Stimulated activated CD8-positive, alpha-beta memory T cell treated with anti-CD3 and anti-CD28 coated beads, Interleukin-2, amount 100 ng/mL, for 48 hours (primary cell): ENCODE measurements at places on chromosomes 12 and 14.

GRCh38 chr14:103301512-103302354 is 32.3 kb upstream of the EIF5 start:
- DNase-seq = no peak

- DNase-seq = no peak
These were observed 12.2 kb downstream of the EIF5 start for GRCh38 chr14:103346286-103346685.

DNA sequence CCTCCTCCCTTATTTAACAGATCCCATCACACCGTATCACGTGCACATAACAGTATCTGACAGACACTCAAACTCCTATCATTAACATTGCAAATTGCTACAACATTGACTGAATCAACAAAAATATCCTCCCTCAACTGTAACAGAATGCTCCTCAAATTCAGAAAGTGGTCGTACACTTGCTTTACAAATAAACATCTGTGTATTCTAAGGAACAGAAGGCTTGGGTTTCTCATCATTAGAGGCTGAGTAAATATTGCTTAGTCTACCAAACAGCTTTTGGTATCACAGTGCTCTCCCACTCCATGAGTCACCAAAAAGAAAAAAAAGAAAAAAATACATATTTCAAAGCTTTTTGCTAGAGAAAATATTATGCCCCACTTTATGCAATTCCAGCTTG is 23.9 kb downstream of the FERMT2 start:
- no peak for DNase-seq

- no peak for DNase-seq
These were observed 8.1 kb downstream of the DNAI7 start for GRCh38 chr12:25186788-25187402.

- no peak for DNase-seq
These were observed 104.0 kb upstream of the SLC16A7 start for GRCh38 chr12:59491877-59492276.

DNA sequence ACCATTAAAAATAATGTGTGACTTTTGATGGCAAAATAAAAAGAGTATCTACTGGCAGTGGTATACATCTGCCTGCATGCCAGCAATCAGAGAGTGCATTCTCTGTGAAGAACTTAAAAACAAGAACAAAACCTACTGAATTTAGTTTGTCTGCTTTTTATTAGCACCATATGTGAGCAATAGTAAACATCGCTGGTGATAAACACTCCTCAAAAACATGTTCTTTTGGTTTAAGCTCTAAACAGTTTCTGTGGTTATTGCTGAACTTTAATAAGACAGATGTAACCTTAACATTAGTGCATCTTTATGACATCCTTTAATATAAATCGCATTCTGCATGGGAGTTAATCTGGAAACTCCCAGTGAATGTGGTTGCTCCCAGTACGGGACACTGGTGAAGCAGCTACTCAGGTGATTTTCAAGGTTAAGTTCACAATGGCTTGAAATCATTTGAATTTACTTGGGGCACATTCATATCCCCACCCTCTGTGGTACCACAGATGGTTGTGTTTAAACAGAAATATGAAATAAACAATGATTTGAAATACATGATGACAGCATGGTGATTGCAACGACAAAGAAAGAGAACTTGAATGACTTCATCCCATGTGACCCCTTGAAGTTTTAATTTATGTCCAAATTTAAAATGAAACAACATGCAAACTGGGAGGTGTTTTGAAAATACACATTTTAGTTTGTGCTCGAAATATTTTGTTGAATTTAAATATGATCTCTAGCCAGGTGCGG is 285.9 kb downstream of the FOXN3 start:
- DNase-seq = no peak
